Cortex of kidney (tissue), 1 donor: ENCODE measurements at places on chromosomes 3 and 15.

DNA sequence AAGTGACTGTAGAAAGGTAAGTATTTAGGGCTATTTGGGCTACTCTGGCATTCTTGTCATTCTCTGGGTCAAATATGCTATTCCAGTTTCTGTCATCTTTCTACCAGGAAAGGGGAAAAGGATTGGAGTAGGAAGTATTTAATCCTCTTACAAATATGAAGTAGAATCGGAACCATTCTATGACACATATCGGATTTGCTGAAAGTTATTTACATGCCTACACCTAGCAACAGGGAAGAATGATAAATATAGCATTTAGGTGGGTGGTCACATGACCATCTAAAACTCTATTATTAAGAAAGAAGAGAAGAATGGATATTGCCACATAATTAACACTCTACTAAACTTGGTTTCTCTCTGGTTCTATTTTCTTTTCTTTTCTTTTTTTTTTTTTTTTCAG is 1353.1 kb downstream of the ZPLD1 start:
- no peak for DNase-seq

- DNase-seq: no peak
Measured at GRCh38 chr15:51580385-51580784, 42.2 kb downstream of the DMXL2 start.

GRCh38 chr15:71802770-71803169 is 7.6 kb upstream of the NR2E3 start:
- DNase-seq: no peak

DNA sequence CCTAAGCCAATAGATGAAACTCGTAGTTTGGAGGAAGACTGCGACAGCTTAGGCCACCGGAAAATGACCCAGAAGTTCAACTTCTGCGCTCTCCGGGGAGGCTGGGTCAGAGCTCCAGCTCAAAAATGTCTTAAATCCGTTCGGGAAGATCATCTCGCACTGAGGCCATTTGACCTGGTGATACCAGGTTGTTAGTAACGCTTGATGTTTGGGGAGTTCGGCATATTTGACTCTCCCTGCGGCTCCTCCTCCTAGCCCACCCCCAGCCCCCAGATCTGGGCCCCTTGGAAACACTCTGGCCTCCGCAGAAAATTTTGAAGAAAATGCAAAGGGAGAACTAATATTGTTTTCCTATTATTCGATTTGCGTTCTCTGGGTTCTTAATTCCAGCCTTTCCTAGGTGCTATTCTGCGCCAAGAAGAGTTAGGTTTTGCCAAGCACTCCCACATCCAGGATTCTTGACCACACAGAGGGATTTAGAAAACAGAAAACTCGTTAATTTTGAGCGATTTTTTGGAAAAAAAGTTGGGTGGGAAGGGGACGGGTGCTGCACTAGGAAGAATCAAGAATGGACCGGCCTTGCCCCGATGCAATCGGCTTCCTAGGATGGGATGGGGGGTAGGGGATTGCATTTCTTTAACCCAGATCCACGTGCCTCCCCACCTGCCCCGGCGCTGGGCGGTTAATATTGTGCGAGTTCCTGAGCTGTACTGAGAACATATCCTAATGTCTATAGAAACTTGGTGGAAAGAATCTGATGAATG is 50.0 kb downstream of the ZIC4 start:
- no peak for DNase-seq

DNA sequence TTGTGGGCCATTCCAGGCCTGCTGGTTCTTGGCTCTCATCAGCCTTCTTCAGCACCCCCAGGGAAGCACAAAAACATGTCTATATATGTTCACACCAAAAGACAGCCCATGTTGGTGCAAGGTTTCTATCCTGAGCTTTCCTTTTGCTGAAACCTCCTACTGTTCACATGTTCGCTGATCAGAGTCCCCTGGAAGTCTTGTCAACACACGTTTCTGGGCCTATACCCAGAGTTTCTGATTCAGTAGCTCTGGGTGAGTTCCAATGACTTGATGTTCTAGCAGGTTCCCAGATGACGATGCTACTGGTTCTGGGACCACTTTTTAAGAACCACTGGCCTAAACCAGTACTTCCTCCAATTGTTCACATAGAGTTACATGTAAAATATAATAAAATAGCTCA is 46.0 kb downstream of the SUCNR1 start:
- no peak for DNase-seq

DNA sequence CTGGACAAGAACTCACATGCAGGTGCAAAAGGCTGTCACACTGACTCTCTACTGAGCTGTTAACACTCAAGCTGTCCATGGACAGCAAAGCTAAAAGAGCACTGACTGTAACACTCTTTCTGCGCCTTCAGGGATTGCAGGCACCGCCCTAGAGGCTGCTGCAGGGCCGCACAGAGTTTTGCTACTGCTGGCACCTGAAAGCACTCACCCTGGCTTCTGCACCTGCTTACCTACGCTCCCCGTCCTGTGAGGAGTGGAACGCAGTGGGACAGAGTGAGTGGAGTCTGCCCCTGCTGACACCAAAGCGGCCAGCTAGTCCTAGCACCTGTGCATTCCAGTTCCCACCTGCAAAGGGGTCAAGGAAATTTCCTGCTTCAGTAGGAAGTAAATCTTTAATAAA is 941.3 kb downstream of the DIPK2A start:
- DNase-seq: no peak

- no peak for DNase-seq
Measured at GRCh38 chr3:124860599-124860998, 26.6 kb downstream of the ITGB5 start.

GRCh38 chr15:85047271-85047948 is 65.8 kb downstream of the PDE8A start:
- DNase-seq: no peak

DNA sequence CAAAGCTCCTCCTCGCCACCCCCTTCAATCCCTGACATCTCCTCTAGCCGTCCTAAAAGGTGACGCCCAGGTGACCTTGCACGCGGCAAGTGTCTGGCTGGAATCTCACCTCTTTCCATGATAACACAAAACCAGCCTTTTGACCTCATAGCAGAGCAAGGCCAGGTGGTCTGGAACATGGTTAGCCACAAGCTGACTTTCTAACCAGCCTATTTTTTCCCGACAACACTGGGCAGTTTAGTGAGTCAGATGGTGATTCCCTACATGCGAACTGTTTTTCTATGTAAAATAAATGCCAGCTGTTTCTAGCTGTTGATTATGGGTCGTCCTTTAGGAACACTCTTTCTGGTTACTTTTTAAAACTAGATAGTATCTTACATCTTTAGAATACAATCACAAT is 243.0 kb downstream of the CD47 start:
- DNase-seq: no peak

GRCh38 chr3:50672656-50673055 is 2.1 kb upstream of the DOCK3 start:
- no peak for DNase-seq

- DNase-seq: no peak
Measured at GRCh38 chr15:33565094-33565493, 254.3 kb downstream of the RYR3 start.

DNA sequence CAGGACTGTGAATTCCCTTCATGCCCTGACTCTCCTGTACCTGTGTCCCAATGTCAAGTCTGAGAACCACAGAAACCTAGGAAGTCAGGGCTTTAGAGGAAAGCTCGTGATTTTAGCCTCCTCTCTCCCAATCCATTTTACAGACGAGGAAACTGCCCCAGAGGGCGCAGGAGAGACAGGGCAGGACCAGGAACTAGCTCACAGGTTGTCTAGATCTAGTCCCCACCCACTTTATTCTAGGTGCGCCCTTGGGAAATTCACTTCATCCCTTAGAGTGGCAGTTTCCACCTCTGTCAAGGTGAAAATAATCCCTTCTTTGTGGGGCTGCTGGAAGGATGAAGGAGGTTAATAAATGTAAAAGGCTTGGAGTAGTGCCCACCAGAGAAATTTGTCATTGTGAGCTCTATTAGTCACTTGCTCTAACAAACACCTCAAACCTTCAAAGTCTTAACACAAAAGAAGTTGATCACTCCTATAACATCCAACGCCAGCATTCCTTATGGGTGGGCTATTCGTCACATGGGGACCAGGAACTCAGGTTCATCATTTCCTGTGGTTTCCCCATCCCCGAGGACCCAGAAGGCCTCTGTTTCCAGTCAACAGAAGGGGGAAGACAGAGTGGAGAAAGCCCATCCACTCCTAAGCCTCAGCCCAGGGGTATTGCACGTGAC is 282.3 kb downstream of the XXYLT1 start:
- no peak for DNase-seq

GRCh38 chr15:57330619-57331340 is 45.5 kb upstream of the CGNL1 start:
- no peak for DNase-seq

GRCh38 chr3:42157540-42158538 is 66.7 kb downstream of the TRAK1 start:
- no peak for DNase-seq

- DNase-seq: no peak
Measured at GRCh38 chr3:46091046-46091445, 63.8 kb upstream of the XCR1 start.

- DNase-seq: no peak
Measured at GRCh38 chr3:24287755-24288450, 206.7 kb downstream of the THRB start.

DNA sequence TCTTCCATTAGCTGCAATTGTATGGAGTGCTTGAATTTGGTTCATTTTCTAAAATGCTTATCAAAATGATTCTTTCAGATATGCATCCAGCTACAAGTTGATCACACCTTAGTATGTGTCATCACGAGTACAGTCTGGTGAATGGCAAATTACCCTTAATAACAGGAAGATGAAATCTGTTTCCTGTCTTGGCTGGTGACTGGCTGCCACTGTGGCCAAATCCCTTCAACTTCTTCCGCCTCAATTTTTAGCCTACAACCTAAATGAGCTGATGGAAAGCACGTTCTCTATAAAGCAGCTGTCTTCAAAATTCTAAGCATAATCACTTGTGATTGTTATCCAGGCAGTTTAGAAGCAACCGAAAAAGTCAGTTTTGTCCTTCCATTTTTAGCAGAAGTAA is 387.1 kb upstream of the NECTIN3 start:
- DNase-seq: no peak

DNA sequence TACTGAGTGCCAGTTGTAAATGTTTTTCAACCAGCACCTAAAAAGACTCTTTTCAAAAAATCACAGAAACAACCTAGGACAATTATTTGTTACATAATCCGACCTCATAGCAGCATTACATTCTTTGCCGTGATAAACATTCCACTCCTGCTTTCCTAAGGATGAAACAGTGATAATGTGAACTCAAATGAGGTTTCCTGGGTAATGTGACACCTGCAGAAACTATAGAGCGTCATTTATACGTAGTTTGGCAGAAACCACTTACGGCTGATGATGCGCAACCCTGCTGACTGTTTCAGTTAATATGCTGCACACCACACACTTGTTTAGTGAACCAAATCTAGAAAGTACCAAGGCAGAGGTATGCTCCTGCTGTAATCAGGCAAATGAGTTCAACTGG is 55.8 kb downstream of the SEMA6D start:
- DNase-seq: no peak

DNA sequence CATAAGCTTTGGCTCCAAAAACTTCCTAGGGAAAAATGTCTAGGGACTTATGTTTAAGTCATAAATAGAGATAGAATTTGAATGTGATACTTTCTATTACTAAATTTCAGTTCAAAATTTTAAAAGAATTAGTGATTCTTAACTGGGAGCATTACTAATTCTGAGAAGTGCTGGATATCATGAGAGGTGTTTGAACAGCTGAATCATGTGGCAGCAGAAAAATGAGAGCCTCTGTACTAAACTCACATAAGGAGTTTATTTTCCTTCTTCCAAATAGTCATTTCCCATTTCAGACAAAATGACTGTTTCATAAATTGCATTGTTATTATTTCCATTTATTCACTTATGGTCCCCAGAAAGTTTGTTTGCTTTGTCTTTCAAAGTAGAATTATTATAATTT is 62.7 kb downstream of the SLMAP start:
- DNase-seq: no peak

DNA sequence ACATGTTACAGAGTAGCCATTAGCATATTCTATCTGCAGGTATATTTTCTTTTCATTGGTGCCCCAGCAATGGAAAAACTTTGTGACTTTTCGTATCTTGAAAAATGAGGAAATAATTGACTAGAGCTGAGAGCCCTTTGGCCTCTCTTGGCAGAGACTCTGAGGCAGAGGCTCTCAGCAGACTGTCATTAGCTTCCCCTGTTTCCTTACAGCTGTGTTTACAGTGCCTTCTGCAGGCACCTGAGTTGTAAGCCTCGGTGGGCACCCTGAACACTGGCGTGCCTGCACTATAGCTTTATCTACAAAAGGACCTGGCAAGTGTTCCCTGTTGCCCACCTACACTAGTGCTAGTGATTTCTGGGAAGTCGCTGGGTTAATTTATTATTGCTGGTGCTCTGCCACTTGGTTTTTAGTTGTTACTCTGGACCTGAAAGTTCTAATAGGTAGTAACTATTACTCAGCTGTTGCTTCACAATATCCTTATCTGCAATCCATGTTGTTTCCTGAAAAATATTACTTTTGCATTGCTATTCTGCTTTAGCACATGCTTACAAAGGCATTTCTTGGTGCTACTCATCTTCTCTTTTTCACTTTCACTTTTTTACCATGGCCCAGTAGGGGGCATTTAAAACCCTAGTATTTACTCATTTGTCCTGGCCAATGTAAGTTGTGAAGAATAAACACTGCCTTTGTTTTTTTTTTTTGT is 7.8 kb upstream of the GPR171 start:
- DNase-seq: no peak

DNA sequence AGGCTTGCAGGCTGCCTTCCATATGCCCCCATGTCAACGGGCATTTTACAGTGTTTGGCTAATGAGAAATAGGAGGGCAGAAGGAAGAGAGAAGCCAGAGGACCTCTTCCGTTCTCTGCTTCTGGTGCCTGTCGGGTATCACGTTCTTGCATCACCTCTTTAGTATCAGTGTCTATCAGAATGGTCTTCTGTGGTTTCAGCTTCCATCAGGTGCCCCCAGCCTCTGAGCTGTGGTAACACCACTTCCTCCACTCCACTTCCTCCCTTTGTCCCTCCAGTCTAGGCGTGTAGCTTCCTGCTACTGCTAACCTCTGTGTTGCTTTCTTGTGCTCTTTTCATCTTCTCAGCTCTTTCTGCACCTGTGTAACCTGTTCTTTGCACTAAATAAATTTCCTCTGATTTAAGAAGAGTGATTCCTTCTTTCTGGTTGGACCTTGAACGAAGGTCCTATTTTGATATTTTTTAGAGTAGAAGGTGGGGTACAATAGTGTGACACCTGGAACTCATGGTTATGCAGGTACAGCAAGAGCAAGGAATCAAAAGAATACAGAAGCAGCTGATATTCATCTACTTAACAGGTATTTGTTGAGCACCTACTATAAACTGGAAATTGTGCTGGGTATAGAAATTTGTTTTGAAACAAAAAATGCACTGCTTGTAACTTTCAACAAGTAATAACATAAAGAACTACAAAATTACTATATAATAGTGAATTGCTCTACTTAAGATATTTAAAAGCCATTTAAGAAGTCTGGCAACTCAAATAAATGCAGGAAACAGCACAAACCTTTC is 27.4 kb upstream of the FOXB1 start:
- no peak for DNase-seq

GRCh38 chr3:56739036-56739435 is 56.0 kb upstream of the TASOR start:
- no peak for DNase-seq
